ENCODE measurements at places on chromosomes 4 and X. TPM values are rescaled to one million over a fixed set of nuclear protein-coding genes. Genes with fewer than 3 reads are reported as not detected.

DNA sequence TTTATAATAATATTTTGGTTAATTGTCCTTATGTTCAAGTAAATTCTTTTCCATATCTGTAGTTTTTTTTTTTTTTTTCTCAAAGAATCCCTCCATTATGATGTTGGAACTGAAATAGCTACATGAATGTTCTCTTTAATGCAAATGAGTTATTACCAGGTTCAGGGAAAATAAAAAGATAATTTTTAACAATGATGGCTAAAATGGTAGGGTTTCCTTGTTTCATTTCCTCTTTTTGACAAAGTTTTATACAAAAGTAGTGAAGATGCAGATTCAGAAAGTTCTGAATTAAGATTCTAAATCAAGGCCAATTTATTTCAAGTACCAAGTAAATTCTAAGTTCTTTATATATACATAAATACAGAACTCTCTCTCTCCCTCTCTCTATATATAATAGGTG, 779.0 kb upstream of the INTU start:
- ATAC-seq, result no peak

The AFP gene
- not detected for total RNA-seq

The F11 gene
- 0.22 TPM for total RNA-seq

- no peak for ATAC-seq
These were observed 191.4 kb upstream of the MAB21L2 start for GRCh38 chr4:150390531-150390910.

GRCh38 chrX:74613370-74614092, 893 bp downstream of the RLIM start:
- peak; percentile 10 for ATAC-seq

DNA sequence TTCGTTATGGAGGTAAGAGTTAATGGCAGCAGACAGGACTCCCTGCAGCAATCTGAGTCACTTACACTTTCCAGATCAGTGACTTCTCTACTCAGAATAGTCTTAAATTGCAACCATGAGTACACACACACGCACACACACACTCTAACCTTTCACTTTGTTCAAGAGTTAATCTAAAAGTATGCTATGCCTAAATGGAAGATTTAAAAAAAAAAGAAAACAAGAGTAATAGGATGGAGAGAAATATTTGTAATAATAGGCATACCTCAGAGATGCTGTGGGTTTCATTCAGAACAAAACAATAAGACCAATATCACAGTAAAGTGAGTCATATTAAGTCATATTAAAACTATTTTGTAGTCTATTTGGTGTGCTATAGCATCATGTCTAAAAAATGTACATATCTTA, 969.1 kb upstream of the PCDH10 start:
- ATAC-seq, result no peak

The TRIM75 gene
- total RNA-seq, result not detected

Data from motor neuron (in vitro differentiated cells).